NCI-H524 treated with DMSO at 0.1 percent for 48 hours (cell line): ENCODE measurements at places on chromosomes 2 and 18.

GRCh38 chr2:128544321-128545037, 225.8 kb upstream of the HS6ST1 start:
- DNase-seq, result no peak

DNA sequence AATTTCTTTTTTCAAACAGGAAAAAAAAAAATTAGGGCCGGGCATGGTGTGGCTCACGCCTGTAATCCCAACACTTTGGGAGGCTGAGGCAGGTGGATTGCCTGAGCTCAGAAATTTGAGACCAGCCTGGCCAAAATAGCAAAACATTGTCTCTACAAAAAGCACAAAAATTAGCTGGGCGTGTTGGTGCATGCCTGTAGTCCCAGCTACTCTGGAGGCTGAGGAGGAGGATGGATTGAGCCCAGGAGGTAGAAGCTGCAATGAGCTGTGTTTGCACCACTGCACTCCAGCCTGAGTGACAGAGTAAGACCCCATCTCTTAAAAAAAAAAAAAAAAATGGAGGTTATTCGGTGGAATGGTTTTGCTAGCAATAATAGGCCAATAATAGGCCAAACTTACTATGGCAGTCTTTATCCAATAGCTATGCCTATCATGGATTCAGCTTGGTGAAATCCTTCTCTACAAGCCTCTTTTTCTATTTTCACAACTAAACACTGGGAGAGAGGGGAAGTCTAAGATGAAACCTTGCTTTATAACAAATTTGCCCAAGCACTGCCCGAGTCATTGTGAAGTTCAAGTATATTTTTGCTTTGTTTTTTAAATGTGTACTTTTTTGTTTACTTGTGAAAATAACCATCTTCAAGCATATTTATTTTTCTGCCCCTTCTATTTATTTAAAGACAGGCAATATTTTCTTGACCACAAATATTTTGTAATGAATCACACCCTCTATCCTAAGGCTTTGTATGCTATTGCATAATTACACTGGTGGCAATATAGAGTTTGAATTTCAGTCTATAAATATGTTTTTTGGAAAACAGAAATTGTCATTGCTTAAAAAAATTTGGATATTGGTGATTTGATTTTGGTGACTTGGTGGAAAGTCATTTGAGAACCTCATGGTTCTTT, 20.0 kb upstream of the KYNU start:
- no peak for DNase-seq

- DNase-seq, result no peak
Measured at GRCh38 chr2:241775223-241776177, 1.1 kb upstream of the GAL3ST2 start.

- DNase-seq, result no peak
Measured at GRCh38 chr18:3089579-3089978, 76.6 kb upstream of the LPIN2 start.

DNA sequence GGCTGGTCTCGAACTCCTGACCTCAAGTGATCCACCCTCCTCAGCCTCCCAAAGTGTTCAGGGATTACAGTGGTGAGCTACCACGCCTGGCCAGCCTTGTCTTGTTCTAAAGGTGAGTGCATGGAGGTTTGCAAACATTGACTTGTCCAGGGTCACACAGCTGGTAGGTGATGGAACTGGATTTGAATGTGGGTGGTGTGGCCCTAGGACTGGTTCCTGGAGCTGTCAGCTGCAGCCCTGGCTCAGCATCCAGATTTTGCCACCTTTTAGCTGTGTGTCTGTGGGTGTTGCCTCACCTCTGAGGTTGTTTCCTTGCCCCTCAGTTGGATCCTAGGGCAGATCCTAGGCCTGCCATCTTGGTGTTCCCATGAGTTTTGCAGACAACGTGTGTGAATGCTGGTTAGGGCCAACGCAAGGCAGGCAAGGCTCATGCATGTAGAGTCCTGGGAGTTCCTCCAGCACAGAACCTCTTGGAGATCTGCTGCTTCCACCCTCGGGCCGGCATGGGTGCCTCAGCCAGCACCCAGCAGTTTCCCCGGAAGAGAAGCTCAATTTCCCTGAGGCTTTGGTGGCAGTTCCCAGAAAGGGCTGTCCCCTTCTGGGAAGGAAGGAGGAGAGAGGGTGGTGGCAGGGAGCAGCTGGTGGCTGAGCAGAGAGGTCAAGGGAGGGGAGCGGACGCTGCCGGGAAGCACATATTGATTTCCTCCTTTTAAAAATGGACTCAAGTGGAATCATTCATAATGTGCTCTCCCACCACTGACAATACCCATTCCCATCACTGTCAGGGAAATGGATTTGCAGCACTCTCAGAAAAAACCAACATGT, 127.6 kb upstream of the HS6ST1 start:
- no peak for DNase-seq

DNA sequence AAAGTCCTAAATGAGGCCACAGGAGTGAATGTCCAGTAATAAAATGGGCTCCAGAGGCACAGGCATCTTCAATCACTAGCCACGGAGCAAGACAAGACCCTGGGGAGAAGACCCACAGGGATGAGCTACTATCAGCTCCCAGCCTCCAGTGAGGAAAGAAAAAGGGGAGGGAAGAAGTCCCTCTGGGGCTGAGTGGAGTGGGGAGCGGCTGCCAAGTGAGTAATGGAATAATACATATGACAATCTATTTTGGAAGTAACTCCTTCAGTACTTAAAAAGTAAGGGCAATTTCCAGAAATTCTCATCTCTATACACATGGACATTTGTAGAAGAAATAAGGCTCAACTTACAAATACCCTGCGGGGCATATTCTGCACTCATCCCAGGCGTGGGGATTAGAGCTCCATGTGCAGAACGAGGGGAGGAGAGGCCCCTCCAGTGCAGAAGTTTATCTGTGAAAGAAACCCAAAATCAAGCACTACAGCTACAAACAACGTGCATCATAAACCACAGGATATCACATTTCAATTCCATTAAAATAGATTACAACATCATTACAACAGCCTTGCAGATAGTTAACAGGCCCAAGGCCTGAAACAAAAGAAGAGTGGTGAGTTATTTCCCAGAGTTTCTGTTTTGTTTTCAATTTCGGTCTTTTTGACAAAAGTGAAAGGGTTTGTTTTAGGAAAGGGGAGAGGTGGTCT, 84.9 kb downstream of the BCL11A start:
- DNase-seq, result no peak

DNA sequence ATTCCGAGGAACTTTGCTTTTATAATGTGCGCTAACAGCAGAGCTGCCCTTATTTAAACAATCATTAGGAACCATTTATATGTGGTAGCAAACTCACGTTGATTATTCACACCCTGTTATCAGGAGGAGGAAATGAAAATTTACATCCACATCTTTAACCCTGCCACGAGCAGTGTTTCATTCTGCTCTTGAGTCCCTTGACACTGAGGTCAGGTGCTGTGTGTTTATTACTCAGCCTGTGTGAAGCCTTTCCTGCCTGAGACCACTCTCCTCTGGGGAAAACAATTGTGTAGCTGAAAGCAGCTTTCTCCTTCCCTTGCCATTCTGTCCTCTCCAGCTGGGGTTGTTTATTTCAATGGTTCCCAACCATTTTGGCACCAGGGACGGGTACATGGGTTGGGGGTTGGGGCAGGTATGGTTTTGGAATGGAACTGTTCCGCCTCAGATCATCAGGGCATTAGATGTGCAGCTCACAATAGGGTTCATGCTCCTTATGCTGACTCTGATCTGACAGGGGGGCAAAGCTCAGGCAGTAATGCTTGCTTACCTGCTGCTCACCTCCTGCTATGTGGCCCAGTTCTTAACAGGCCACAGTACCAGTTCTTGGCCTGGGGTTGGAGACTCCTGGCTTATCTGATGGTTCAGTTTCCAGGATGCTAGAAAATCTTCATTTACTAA, 651.1 kb downstream of the TDRD15 start:
- DNase-seq, result no peak

GRCh38 chr2:188523919-188524318, 232.2 kb downstream of the GULP1 start:
- DNase-seq, result no peak

GRCh38 chr18:78673516-78674321, 305.9 kb upstream of the SALL3 start:
- DNase-seq, result no peak

DNA sequence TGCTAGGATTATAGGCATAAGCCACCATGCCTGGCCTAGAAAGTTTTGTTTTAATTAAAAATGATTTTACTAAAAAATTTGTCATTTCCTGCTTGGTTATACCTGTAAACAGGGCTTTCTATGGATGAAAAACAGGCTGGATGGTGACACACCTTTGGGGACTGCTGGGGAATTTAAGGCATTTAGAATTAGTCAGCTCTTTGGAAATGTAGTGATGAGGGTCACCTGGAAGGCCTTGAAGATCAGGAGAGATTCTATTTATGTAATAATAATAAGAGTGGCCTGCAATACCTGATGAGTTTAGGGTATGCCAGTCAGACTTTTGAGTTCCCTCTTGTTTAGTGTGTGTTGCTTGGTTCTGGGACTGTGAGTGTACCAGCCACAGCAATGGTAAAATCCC, 51.1 kb downstream of the RALBP1 start:
- DNase-seq, result no peak

DNA sequence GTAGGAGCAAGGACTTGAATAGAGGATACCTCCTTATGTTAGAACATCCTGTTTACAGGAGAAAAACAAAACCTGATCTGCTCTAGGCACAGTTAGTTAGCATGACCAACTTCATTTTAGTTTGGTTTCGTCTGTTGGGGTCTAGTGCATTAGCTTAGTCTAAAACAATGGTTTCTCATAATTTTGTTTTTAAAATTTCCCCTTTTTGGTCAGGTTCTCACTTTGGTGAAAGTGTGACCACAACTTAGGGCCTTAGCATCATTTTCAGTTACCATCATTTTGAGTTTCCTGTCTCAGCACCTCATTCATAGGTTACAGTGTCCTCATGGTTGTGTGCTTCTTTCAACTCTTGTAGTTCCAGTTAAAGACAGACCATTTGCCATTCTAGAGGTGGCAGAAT, 1277.0 kb upstream of the SLC39A10 start:
- no peak for DNase-seq

DNA sequence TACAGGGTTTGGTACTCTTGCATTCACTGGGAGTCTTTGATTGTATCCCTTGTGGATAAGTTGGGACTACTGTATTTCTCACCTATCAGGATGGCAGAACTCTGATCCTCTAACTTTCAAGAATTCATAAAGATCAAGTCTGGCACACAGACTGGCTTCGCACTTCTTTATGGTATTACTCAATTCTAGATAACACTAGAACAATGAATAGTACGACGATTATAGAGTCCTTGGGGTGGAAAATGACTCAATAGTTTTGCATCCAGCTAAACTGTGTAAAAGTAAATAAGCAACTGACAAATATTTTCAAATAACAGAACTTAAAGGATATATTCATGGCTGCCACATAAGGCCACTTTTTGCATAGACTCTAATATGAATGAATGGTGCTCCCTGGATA, 103.4 kb upstream of the MEX3C start:
- no peak for DNase-seq

GRCh38 chr2:76288146-76288545, 577.4 kb upstream of the GCFC2 start:
- DNase-seq, result no peak

DNA sequence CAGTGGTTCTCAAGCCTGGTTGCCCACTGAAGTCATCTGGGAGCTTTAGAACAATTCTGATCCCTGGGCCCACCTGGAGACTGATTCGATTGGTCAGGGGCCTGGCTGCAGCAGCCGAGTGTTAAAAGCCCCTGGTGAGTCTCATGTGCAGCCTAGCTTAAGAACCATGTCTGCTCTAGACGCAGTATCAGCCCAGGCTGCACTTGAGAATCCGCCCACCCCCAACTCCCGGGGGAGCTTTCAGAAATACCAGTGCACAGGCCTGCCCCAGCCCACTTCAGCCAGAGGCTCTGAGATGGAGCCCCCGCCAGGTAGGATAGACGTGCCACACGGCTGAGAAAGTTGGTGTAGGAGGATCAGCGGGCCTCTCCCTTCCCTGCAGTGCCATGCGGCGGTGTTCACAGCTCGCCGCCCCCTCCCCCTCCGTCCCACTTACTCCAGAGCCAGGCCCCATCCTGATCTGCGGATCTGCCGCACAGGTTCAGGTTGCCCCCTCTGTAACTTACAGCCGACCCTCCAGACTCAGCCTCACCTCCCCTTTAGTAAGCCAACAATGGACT, 209.0 kb upstream of the RAB12 start:
- DNase-seq, result no peak

- no peak for DNase-seq
Measured at GRCh38 chr2:239904496-239904895, 120.6 kb downstream of the NDUFA10 start.

DNA sequence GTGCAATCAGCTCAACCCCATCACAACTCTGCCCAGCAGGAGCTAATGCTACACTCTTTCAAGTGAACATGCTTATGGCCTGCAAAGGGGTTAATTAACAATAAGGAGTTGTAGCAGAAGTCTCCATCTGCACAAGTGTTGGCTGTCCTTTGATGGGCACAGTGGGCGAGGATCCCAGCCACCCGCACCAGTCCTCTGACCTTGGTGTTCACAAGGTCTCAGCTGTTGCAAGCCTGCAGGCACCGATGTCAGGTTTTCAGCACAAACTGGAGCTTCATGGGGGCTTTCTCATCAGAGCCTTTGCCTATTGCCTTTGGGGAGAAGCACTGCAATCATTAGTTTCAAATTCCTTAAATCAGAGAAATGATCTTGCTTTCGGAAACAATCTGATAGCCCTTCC, 60.9 kb upstream of the TMEM178A start:
- DNase-seq, result no peak

GRCh38 chr2:125085904-125086303, 1060.8 kb downstream of the CNTNAP5 start:
- DNase-seq, result no peak

DNA sequence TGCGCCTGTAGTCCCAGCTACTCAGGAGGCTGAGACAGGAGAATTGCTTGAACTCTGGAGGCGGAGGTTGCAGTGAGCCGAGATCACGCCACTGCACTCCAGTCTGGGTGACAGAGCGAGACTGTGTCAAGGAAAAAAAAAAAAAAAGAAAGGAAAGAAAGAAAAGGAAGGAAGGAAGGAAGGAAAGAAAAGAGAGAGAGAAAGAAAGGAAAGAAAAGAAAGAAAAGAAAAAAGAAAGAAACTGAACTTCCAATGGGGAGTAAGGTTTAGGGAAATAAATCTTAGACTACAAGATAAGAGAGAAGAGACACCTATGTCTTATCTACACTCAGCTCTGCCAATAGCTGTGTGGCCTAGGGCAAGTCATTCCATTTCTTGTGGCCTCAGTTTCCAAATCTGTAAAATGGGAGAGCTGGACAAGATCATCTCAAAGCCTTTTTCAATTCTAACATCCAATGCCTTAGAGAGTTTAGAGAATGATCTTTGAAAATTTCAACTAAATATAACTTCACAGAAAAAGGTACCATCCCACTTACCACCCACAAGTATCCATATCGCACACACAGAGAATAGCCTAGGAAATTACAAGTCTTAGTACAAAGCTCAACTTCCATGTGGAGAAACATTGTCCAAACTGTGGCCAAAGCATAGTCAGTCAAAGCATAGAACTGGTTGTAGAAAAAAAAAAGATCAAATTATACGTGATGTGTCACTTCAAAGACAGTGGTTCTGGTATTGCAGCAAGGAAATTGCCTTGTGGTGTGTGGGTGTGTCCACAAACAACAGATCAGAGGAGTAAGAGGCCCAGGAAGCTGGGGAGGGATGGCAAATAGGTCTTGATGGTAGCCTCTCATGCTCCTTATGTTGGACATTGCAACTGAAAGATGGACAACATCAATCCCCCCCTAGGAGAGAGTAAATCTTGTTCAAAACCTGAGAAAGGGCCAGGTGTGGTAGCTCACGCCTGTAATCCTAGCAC, 42.4 kb downstream of the SLC14A2 start:
- no peak for DNase-seq

- no peak for DNase-seq
Measured at GRCh38 chr2:138910427-138910826, 130.2 kb upstream of the NXPH2 start.

GRCh38 chr2:136045344-136045743, 59.9 kb upstream of the DARS1 start:
- no peak for DNase-seq

GRCh38 chr2:191927319-191927867, 80.5 kb upstream of the CAVIN2 start:
- DNase-seq, result no peak
